HCEC 1CT (cell line): ENCODE measurements at places on chromosomes 6 and 20.
A peak's percentile ranks its signal among the peaks of the same experiment; 100 is the strongest.

DNA sequence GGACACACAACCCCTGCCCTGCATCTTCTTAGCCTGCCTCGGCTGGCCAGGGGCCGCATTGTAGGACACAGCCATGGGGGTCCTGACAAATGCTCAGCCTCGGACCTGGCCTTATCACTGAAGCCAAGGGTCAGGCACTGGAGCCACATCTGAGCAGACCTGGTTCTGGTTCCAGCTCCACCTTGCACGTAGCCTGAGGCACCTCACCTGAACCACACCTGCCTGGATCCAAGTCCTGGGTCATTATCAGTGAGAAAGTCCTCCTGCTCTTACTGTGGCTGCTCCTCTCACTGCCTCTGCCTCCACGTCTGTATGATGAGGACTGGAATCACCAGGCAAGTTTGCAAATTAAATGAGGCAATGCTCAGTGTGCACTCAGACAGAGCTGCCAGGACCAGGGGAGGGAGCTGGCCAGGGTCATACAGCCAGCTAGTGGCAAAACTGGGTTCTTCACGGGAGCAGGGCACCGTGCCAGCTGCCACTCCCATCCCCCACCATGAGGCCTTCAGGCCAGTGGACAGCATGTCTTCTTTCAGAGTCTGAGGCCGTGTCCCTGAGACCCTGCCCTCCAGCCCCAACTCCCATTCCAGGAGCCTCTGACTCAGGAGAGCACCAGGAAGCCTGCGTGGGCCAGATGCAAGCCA is 40.2 kb downstream of the MRPL14 start:
- no peak for DNase-seq

DNA sequence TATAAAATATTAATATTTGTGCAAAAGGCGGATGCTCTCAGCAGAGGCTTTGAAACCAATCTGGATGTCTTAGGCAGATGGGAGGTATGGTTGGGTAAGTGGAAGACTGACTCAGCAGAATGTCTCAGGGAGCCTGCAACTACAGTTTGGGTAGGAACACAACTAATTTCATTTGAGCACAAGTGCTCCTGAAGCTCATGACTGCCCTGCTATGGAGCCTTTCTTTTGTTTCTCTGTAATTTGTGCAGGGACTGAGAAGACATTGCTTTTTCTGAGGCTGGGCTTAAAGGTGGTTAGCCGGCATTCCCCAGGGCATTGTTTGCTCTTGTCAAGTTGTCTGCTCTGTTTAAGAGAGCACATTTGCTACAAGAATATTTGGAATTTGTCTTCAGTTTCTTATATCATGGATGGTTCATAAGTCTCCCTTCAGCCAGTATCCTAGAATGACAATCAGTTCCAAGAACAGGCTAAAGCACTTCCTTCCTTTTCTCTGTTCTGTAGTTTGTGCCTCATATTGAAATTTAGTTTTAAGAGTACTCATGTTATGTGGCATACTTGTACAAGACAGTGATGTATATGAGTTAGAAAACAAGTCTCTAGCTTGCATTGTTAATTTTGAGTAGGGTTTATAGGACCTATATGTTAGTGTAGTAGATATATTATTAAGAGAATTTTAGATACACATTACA is 208.3 kb downstream of the ZFAND3 start:
- DNase-seq: no peak

DNA sequence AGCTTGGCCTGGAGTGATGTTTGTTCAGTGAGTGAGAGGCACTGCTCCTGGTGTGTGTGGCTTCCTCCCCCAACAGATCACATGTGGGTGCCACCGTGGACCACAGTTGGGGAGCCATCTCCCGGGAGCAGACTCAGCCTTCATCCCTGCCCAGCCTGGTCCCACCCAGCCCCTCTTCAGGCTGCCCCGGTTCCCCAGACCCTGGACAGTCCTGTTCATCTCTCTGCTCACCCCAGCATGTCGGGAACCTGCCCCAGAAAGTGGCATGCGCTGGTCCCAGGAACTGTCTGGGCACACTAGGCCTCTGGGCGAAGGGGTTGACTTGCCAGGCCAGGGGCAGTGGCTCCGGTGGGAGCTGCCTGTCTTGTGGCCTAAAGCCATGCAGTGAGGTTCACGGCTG is 21.5 kb upstream of the PPP1R3G start:
- DNase-seq: no peak

DNA sequence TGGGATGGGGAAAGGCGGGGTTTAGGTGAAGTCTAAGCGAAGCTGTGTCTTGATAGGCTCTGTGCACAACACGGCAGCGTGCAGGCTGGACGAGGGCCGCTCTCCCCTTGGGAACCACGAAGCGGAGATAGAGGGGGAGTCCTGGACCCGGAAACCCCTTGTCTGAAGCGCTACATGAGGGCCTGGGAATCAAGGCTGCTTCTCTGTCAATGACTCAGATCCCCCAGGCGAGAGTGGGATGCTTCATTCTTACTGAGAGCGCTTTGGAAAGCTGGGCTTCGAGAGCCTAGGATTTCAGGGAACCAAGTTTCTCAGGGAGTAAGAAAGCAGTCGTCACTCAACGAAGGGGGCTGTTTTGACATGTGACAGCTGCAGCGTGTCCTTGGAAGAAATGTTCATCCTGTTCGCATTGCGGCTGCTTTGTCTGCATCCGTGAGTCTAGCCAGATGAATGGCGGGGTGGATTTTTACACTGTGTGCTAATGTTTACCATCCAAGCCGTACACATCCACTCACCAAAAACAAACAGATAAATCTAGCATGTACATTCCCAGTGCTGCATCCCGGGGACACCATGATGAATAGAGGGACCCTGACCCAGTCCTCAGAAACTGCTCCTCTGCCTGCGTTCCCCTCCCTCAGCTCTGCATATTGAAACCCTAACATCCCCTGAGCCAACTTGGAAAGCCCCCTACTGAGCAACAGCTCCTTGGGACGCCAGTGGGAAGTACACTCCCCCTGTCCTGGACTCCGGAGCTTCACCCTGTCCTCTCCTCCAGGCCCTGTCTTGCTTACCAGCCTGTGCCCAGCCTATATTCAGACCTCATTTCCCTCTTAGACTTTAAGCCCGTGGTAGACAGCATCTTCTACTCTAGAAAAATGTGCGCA is 24.5 kb upstream of the RTF2 start:
- DNase-seq: no peak

DNA sequence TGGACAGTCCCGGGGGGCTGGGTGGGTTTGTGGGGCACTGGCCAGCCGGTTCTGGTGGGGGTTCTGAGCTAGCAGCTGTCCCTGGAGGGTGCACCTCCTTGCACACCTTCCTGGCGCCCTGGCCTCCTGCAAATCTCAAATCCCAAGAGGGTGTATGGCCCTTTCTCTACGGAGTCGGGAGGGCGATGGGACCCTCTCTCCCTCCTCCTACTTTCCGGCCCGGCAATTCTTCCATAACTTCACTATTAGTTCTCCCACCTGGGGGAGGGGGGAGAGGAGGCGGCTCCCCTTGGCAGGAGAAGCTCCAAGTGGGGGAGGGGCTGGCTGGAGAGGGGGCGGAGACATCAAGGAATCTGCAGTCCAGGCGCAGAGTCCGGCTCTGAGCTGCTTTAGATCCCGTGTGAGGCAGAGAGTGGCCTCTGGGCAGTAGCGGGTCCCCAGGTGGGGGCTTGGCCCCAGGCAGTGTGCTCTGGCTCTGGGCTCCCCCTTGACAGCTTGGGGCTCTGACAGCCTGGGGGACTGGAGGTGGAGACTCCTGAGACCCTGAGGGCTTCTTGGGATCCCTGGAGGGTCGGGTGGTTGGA is 1.4 kb upstream of the LAMA5 start:
- no peak for DNase-seq

- DNase-seq: peak; percentile 59
Observed at GRCh38 chr6:24766680-24767462, 7.9 kb upstream of the GMNN start.

- DNase-seq: no peak
Observed at GRCh38 chr20:54255157-54255556, 47.3 kb downstream of the PFDN4 start.

DNA sequence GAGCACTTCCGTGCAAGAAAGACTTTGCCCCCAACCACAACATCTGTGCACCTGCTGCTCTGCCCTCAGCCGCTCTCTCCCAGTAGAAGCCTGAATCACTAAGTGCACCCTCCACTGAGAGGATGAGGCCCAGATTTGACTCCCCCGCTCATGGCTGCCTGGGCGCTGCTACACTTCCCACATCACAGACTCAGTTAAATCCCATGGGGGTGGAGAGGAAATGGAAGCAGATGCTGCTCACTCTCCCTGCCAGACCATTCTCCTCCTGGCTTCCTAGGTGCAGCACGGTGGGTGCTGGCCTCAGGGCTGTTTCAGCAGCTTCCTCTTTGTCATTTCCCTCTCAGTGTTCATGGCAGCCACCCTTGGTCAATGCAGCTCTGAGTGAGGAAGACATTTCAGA is 4.8 kb downstream of the CST5 start:
- DNase-seq: no peak

- DNase-seq: no peak
Observed at GRCh38 chr20:35238735-35239134, 12.2 kb downstream of the MMP24 start.

DNA sequence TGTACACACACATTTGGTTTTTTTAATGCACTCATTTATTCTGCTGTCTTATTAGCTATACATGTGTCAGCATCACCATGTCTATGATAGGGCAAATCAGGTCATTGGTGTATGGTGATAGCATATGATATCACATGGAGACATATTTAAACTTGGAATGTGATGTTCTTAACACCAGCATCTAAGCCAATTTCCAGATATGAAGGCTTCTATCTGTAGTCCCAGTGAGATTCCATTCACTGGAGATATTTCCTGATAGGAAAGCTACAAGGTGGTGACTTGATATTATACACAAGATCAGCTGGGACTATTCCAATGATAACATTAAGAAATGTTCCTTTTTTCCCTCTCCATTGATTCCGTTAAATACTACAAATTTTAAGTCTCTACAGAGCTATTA is 89.3 kb downstream of the TASP1 start:
- DNase-seq: no peak

GRCh38 chr6:53919881-53920360 is 125.1 kb downstream of the LRRC1 start:
- DNase-seq: no peak

DNA sequence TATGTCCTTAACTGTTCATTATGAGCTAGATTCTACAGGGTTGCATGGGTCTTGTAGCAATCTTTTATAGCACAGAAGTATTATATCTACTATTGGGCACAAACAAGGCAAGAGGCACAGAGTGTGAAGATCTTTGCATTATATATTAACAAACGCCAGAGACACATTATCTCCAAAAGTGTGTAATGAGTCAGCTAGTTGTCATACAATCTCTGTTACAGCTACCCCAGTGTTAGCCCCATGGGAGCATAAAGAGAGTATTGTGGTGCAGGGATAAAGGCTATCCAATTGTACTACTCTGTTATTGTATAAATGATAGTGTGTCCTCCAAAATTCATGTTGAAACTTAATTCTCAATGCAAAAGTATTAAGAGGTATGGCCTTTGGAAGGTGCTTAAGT is 148.4 kb upstream of the RIMS1 start:
- DNase-seq: no peak

DNA sequence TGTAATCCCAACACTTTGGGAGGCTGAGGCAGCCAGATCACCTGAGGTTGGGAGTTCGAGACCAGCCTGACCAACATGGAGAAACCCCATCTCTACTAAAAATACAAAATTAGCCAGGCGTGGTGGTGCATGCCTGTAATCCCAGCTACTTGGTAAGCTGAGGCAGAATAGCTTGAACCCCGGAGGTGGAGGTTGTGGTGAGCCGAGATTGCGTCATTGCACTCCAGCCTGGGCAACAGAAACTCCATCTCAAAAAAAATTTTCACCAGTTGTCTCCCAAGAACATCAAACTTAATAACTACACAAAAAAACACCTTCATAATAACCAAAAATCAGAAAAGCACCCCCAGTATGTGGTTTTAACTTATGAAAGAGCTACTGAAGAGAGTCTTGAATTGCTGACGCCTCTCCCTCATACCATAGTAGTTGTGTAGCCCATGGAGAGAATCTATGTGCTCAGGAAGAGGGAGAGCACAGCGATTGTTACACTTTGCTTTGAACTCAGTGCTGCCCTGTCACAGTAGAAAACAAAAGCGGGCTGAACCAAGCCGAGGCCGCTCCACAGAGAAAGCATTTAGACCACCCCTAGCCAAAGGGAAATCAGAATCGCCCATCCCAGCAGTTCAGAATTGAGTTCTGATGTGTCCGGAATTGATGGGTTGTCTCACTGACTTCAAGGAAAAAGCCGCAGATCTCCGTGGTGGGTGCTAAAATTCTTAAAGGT is 42.0 kb upstream of the GMPR start:
- no peak for DNase-seq

DNA sequence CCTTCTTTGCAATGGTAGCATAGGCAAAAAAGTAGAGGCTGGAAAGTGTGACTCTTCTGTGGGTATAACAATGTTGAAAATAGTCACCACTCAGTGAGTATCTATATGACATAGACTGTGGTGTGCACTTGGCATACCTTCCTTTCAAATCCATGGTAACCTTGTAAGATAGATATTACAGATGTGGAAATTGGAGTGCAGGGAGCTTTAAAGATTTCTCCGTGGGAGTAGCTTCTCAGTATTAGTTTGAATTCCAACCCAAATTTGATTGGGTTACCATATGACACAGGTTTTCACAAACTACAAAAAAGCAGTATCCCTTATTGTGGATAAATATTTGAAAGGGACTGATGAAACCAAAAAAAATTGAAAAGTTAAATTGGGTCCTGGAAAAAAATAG is 163.8 kb downstream of the CLVS2 start:
- no peak for DNase-seq

DNA sequence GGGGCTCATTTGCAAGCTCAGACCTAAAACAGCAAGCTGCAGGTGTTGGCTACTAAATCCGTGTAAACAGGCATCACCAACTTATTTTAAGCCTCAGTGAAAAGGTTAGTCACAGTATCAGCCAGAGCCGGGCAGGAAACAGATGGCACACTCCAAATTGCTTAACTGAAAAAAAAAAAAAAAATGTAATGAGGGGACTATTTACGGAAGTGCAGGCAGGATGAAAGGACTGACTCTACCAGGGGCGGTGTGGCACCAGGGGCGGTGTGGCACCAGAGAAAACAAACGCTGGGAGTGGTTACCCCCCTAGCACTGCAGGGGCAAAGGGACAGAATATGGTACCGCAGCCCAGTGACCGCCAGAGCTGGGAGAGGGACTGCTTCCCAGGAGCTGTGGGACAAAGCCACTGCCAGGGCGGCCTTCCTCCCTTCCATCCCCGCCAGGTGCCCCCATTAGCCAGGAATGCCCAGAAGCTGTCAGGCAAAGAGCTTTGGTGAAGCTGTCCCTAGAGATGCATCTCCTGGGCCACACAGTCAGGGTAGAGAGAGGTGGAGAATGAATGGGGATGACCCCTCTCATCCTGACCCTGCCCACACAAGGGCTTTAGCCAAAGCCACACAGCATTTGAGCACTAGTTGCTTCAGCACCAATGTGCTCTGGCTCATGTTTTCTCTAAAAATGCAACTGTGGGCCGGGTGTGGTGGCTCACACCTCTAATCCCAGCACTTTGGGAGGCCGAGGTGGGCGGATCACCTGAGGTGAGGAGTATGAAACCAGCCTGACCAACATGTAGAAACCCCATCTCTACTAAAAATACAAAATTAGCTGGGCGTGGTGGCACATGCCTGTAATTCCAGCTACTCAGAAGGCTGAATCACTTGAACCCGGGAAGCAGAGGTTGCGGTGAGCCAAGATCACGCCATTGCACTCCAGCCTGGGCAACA is 39.6 kb upstream of the GFOD1 start:
- DNase-seq: peak; percentile 55

GRCh38 chr6:3850451-3851203 is 1.5 kb downstream of the FAM50B start:
- DNase-seq: no peak

- DNase-seq: no peak
Observed at GRCh38 chr6:52161689-52162438, 24.3 kb upstream of the IL17A start.

- no peak for DNase-seq
Observed at GRCh38 chr6:14964556-14965270, 281.2 kb upstream of the JARID2 start.

GRCh38 chr6:74871757-74872156 is 334.1 kb downstream of the COL12A1 start:
- DNase-seq: no peak
